ENCODE measurements at places on chromosomes 6 and 20. TPM values are rescaled to one million over a fixed set of nuclear protein-coding genes. Genes with fewer than 3 reads are reported as not detected.

- no peak overlapping the region for H3K27ac ChIP-seq
- no peak for DNase-seq
- H3K27me3 ChIP-seq: no peaks in the 10 kb centered on the region
- H3K36me3 ChIP-seq: peaks cover 5% of the 10 kb centered on the region
- peaks cover 6% of the 10 kb centered on the region for H3K4me1 ChIP-seq
- H3K4me3 ChIP-seq: no peak overlapping the region
Observed at GRCh38 chr6:55568808-55569439, 10.1 kb downstream of the HMGCLL1 start.

GRCh38 chr6:142796571-142796970 is 148.4 kb downstream of the HIVEP2 start:
- peaks cover 7% of the 10 kb centered on the region for H3K4me1 ChIP-seq
- DNase-seq: no peak
- H3K36me3 ChIP-seq: no peaks in the 10 kb centered on the region
- no peak overlapping the region for H3K27ac ChIP-seq

GRCh38 chr6:91063362-91063761 is 476.5 kb upstream of the MAP3K7 start:
- DNase-seq: no peak
- H3K4me1 ChIP-seq: peaks cover 6% of the 10 kb centered on the region
- no peak overlapping the region for H3K4me3 ChIP-seq
- H3K36me3 ChIP-seq: peaks cover 10% of the 10 kb centered on the region

- H3K4me1 ChIP-seq: 0 out of 2 replicates have a peak, but pooled peaks cover 3% of the 10 kb centered on the region
- DNase-seq: no peak
- no peak overlapping the region for H3K4me3 ChIP-seq
- no peaks in the 10 kb centered on the region for H3K27me3 ChIP-seq
- no peaks in the 10 kb centered on the region for H3K36me3 ChIP-seq
- H3K27ac ChIP-seq: no peak overlapping the region
Observed at GRCh38 chr20:5528261-5528660, 211.5 kb upstream of the PROKR2 start.

DNA sequence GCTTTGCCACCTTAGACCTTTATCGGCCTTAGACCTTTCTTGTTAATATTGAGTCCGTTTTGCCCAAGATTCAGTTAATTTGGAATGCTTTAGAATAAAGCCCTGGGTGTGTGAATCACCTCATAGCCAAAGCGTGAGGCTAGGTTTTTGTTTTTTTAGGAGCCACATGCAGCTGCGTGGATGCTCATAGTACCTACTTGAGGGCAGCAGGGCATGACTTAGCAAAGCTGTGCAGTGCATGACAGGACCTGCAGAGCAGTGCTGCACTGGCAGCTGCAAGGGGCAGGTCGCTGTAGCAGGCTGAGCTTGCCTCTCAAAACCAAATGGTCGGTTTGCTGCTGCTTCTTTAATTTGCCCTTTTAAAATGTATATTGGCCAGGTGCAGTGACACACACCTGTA is 116.1 kb downstream of the JAG1 start:
- no peak overlapping the region for H3K4me3 ChIP-seq
- peaks cover 55% of the 10 kb centered on the region for H3K4me1 ChIP-seq
- H3K36me3 ChIP-seq: peaks cover 4% of the 10 kb centered on the region
- no peaks in the 10 kb centered on the region for H3K27me3 ChIP-seq

GRCh38 chr20:37242503-37242902 is 19.1 kb downstream of the GHRH start:
- peak overlapping the region; percentile 32 for H3K27ac ChIP-seq
- no peak overlapping the region for H3K4me3 ChIP-seq
- H3K36me3 ChIP-seq: peaks cover 60% of the 10 kb centered on the region
- H3K27me3 ChIP-seq: no peaks in the 10 kb centered on the region

DNA sequence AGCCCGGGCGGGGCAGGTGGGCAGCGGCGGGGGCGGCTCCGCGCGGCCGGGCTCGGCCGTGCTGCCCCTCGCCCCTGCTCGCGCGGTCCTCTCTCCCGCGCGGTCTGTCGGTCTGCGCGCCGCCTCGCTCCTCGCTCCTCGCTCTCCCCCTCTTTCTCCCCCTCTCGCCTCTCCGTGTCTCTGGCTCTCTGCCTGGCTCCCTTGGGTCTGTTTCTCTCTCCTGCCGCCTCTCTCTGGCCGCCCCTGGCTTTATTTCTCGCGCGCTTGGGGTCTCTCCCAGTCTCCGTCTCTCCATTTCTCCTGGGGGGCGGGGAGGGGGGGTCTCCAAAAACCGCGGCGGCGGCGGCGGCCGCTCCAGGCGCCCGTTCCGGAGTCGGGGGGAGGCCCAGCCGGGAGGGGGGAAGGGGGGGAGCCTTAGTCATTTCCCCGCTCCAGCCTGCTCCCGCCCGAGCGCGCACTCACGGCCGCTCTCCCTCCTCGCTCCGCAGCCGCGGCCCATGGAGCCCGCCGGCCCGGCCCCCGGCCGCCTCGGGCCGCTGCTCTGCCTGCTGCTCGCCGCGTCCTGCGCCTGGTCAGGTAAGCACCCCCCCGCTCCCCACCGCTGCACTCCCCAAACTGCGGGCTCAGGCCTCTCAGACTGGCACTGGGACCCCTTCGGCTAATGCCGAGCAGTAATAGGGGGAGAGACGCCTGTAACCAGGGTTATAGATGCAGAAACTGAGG is at the start of gene SIRPA:
SIRPA (plus strand) TSS at position 457 of the 723 bp plus-strand sequence; CDS start at position 498, 41 bp downstream.
- peak within 1 kb of the TSS; percentile 77 for H3K4me3 ChIP-seq
- no peaks in the 10 kb centered on the region for H3K36me3 ChIP-seq
- H3K27ac ChIP-seq: peak within 1 kb of the TSS; percentile 9
- peaks cover 52% of the 10 kb centered on the region for H3K27me3 ChIP-seq
- H3K4me1 ChIP-seq: peaks cover 65% of the 10 kb centered on the region

- peaks cover 43% of the 10 kb centered on the region for H3K36me3 ChIP-seq
- no peak overlapping the region for H3K4me3 ChIP-seq
- H3K27me3 ChIP-seq: peaks cover 30% of the 10 kb centered on the region
- 0 out of 2 replicates have a peak, but pooled peaks cover 3% of the 10 kb centered on the region for H3K4me1 ChIP-seq
Observed at GRCh38 chr6:64301307-64302236, 666.0 kb downstream of the PHF3 start.

DNA sequence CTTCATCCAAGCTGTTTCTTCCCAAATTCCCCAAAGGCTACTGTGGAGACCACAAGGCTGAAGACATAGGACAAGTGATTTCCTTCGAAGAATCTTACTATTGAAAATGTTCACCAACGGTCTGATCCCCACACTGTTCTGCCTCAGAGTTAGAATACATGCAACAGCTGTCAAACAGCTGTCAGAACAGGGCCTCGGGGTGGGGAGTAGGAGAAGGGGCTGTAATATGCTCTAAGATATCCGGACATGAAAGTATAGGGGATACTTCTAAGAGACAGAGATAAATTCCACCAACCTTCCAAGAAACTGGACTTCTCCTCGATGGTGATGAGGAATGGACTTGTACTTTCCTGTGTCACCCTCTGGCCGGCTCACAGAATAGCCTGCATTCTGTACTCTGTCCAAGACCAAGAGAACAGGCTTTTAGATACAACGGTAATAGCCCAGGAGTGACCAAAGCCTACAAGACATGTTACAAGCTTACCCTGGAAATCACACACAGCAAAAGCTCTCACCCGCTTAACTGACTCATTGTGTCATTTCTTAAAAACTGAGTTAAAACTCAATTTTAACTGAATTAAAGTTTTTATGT is 69.2 kb upstream of the PTGIS start:
- no peaks in the 10 kb centered on the region for H3K27me3 ChIP-seq
- H3K4me3 ChIP-seq: no peak overlapping the region
- no peak for DNase-seq
- peaks cover 54% of the 10 kb centered on the region for H3K36me3 ChIP-seq
- peaks cover 30% of the 10 kb centered on the region for H3K4me1 ChIP-seq
- no peak overlapping the region for H3K27ac ChIP-seq

DNA sequence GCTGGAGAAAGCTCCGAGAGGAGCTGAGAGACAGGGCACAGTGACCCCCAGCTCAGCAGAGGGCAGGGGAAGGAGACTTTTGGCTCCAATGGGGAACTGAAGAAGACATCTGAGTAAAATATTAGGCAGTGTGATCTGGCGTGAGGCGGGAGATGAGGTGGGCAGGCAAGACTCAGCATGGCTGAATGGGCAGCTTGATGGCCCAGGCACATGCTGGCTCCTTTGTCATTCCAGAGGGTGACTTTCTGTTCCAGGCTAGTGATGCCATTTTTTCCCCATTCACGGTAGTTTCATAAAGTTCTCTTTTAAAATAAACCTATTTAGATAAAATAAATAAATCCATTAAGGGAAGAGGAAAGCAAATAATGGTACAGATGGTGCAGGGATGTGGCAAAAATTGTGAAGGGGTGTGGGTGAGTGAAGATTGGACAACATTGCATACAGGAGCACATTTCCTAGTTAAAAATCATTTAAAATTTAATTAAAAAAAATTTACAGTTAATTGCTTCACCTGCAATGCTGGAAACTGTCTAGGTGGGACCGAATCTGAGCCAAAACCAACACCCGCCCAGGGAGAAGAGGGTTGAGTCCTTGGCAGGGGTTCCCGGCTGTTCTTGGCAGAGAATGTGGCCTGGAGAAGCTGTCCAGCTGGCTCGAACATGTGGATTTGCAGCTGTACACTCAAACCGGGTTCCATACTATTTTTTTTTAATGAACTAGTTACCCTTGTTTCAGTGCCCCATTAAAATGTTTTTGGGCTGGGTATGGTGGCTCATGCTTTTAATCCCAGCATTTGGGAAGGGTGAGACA is 41.7 kb upstream of the PRELID3B start:
- peaks cover 4% of the 10 kb centered on the region for H3K27me3 ChIP-seq
- no peak overlapping the region for H3K4me3 ChIP-seq
- no peaks in the 10 kb centered on the region for H3K36me3 ChIP-seq
- DNase-seq: no peak

DNA sequence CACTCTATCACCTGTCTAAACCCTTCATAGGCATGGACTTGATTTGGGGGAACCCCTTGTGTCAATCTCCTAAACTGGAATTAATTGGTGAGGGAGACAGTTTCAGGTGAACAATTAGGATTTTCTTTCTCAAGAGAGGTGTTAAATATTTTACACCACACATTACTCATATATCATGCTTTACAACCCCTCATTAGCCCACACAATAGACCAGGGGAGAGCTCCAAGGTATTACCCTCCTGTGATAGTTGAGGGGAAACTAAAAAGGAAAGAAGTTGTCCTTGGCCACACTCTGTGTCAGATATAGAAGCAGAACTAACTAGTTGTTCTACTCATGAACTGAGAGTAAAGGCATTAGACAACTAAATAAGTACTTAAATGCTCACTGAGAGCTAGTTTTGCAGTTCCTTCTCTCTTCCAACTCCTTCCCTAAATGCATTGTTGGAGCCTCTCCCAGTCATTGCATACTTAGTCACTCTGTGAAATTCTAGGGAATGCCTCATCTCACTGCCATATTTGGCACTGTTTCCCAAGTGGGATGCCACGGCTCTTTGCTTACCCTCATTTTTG is 183.7 kb upstream of the CEP162 start:
- no peak overlapping the region for H3K4me3 ChIP-seq
- no peak for DNase-seq
- no peaks in the 10 kb centered on the region for H3K27me3 ChIP-seq
- no peak overlapping the region for H3K27ac ChIP-seq

GRCh38 chr6:33607784-33608161 is 13.3 kb upstream of the ITPR3 start:
- H3K27me3 ChIP-seq: no peaks in the 10 kb centered on the region
- no peak for DNase-seq
- H3K27ac ChIP-seq: no peak overlapping the region
- H3K4me3 ChIP-seq: no peak overlapping the region
- H3K36me3 ChIP-seq: peaks cover 4% of the 10 kb centered on the region
- peaks cover 45% of the 10 kb centered on the region for H3K4me1 ChIP-seq

DNA sequence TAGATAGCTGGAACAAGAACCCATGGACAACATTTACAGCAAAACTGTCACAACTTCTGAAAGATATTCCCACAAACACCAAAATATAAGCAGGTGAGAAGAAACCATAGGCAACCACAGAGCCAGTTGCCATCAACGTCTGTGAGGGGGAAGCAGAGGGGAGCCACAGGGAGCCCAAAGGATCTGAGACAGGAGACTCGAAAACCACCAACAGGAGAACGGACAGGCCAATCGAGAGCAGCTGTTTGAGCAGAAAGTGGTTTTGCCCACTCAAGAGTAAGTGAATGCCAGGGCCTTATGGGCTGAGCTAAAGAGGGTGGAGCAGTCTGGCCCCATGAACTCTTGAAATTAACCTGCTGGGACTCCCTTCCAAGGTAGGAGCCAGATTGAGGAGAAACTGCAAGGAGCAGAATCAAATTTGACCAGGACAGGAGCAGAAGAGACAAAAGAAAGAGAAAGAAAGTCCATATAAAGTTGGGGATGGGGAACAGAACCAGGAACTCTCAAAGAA is 195.4 kb downstream of the ANKRD60 start:
- H3K4me3 ChIP-seq: no peak overlapping the region
- H3K4me1 ChIP-seq: no peaks in the 10 kb centered on the region
- no peak for DNase-seq
- no peaks in the 10 kb centered on the region for H3K27me3 ChIP-seq
- H3K36me3 ChIP-seq: no peaks in the 10 kb centered on the region

DNA sequence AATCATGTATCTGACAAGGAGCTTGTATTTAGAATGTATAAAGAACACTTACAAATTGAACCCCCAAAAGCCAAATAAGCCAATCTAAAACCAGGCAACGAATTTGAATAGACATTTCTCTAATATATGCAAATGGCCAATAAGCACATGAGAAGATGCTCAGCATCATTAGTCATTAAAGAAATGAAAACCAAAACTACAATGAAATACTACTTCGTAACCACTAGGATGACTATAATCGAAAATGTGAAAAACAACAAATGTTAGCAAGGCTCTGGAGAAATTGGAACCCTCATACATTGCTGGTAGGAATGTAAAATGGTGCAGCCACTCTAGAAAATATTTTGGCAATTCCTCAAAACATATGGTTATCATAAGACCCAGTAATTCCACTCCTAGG is 105.8 kb upstream of the TOP1 start:
- no peak overlapping the region for H3K27ac ChIP-seq
- no peaks in the 10 kb centered on the region for H3K4me1 ChIP-seq
- no peaks in the 10 kb centered on the region for H3K36me3 ChIP-seq
- H3K27me3 ChIP-seq: no peaks in the 10 kb centered on the region
- no peak for DNase-seq
- no peak overlapping the region for H3K4me3 ChIP-seq

GRCh38 chr6:13630499-13630898 is 15.4 kb downstream of the NOL7 start:
- H3K4me1 ChIP-seq: peaks cover 12% of the 10 kb centered on the region
- no peaks in the 10 kb centered on the region for H3K27me3 ChIP-seq
- H3K4me3 ChIP-seq: no peak overlapping the region

Gene NKX2-4
- total RNA-seq: 0.11 TPM

Gene FOXQ1
- 0.35 TPM for total RNA-seq

Gene MYB
- total RNA-seq: 5.1 TPM

Gene KIF6
- total RNA-seq: 0.53 TPM

Gene ZNF831
- 0.04 TPM for total RNA-seq

Gene PLAGL1
- 1.6 TPM for total RNA-seq
